ENCODE measurements at places on chromosomes 3 and 15.

- DNase-seq = no peak
These were observed 461.1 kb downstream of the C3orf38 start for GRCh38 chr3:88610820-88611219.

GRCh38 chr15:82808634-82809041 is 790 bp upstream of the WHAMM start:
- no peak for DNase-seq

GRCh38 chr15:67917636-67918035 is 77.8 kb upstream of the RNU6-1 start:
- no peak for DNase-seq

DNA sequence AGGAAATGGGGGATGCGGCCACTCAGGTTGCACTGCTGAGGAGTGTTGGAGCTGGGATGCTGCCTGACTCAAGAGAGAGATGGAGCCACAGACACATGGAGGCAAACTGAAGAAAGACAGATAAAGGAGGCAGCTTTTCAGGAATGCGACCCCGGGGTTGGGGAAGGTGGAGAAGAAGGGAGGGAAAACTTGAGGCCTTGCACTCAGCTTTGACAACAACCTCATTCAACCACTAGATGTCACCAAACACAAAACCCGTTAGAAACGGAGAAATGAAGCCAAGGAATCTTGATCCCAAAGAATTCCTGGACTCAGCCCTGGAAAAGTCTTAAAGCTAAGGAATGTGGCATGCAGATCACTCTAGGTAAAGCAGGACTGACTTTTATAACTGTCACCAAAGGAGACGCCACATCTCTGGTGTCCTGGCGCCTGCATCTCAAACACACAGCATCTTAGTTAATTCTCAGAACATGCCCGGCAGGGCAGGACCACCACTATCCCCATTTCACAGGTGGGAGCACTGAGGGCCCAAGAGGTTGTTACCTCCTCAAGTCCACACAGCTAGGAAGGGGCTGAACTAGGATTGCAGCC is 59.6 kb upstream of the LMCD1 start:
- peak; percentile 71 for DNase-seq

- no peak for DNase-seq
These were observed 39.9 kb downstream of the EEFSEC start for GRCh38 chr3:128193168-128193567.

DNA sequence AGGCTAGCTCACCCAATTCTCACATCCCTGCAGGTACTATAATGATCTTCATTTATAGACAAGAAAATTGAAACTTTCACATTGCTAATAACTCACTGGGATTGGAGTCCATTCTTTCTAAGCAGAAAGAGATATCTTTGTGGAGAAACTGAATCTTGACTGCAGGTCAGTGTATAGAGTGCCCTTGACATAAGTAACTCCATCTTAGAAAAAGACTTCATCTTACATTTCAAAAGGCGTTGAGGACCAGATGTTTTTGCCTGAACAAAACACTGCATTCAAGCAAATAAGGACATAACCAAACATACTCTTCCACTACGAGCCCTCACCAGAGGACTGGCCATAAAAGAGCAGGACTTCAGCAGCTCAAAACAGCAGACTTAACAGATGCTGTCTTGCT is 6.8 kb upstream of the CCR3 start:
- no peak for DNase-seq

Data from iPS DF 6.9 (cell line).